ENCODE measurements at places on chromosomes 4 and X.

- no peak for DNase-seq
Observed at GRCh38 chr4:113699772-113700171, 61.8 kb downstream of the CAMK2D start.

DNA sequence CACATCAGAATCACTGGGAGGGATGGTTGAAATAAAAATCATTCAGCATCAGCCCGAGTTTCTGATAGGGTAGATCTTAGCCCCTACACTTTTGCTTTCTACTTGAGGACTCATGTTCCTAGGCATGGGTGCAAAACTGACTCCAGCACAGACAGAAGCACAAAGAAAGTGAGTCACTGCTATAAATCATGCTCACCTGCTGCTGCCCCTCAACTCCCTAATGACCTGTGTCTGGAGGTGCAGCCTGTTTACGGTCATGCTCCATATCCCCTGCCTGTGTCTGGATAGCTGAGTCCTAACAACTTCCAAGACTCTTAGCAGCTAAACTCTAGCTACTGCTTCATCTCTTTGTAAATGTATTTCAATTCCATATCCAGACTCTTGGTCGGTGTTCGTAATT lies 57.8 kb downstream of the ADGRA3 start:
- DNase-seq = no peak

DNA sequence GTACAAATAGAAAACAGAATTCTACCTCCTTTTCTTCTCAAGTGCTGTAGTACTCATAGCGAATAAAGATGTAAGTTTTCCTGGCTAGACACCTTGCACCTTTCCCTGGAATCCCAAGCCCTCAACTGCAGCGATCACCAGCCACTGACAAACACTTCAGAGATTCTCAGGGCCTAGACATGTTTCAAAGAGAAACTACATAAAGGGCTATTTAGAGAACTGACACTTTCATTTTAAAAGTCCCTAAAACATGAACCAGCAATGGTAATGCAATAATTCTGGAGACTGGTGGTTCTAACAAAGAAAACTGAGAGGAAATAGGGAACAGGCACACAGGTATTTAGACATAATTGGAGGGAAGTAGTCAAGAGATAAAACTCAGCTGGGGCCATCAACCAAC lies 35.7 kb downstream of the FANCB start:
- no peak for DNase-seq

DNA sequence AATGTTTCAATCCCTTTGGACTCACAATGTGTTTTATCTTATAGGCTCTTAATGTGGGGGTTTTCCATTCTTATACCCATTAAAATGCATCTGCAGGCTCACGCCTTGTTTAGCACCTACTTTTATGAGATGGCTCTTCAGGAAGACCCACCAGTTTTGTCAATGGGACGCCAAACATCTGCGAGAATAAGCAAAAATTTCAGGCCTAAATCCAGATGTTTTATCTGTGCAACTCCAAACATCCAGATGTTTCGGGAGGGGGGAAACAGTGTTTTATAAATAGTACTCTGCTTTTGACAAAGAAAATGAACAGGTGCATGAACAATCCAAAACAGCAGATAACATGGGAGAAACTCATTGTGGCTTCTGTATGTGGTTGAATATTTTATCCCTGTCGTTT lies 342.8 kb downstream of the DHX15 start:
- no peak for DNase-seq

GRCh38 chrX:30597216-30598012 lies 19.8 kb upstream of the TASL start:
- DNase-seq = no peak

- no peak for DNase-seq
Observed at GRCh38 chr4:80295826-80296225, 29.4 kb downstream of the FGF5 start.

DNA sequence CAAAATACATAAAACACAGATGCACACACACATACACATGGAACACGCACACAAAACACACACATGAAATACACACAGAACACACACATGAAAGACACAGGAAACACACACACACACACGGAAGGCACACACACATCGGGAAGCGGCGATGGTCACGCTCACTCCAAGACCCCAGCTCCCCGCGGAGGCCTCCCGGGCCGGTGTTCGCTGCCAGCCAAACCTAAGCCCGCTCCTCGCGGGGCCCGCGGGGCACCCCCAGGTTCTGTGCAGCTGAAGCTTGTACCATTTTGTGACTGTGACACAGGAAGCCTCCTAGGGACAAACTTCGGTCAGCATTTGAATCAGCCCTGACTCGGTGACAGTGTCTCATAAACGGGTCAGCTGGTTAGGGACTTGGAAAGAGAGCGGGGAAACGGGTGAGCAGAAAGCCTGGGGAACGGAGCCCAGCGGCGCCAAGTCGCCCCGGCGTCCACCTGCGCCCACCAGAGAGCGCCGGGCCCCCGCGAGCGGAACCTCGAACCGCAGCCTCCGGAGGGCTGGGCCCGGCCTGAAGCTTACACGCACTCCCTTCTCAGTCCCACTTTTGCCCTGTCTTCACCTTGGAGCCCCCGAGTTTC lies 32.1 kb downstream of the F11 start:
- DNase-seq = no peak

- DNase-seq = no peak
Observed at GRCh38 chrX:111779582-111779981, 96.4 kb upstream of the TRPC5OS start.

- no peak for DNase-seq
Observed at GRCh38 chr4:153265306-153266047, 61.2 kb downstream of the TRIM2 start.

DNA sequence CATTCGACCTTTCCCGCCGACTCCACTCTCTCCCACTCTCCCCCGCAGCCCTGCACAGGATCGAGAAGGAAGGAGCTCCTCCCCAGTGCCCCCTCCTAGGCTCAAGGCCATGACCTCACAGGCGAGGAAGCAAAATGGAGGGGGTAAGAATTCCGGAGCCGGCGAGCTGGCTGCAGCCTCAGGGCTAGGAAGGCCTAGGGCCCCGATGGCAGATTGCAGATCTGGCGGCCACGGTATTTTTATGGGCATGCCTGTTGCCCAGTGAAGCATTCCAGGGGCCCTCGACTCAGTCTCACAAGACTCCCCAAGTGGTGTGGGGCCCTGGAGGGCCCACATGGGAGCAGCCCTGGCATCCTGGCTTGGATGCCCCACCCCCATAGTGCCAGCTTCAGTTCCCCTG lies 942 bp upstream of the L1CAM start:
- no peak for DNase-seq

DNA sequence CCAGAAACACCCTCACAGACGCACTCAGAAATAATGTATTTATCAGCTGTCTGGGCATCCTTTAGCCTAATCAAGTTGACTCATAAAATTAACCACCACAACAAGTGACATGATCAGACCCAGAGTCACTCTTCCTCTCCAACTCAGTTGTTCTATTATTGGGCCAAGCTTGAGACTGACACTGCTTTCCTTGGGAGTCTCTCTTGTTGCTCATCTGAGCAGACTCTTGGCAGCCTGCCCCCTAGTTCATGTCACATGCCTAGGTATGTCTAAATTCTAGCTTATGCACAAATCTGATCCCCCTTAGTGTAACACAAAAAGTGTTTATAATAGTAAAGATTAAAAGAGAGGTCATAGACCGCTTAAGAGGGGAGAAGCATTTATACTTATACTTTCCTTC lies 72.6 kb upstream of the ADAMTS3 start:
- DNase-seq = no peak

GRCh38 chr4:56681853-56682525 lies 893 bp upstream of the HOPX start:
- DNase-seq = no peak

- no peak for DNase-seq
Observed at GRCh38 chrX:150513544-150513943, 54.9 kb upstream of the MTM1 start.

GRCh38 chr4:142497606-142498005 lies 348.5 kb downstream of the INPP4B start:
- no peak for DNase-seq

DNA sequence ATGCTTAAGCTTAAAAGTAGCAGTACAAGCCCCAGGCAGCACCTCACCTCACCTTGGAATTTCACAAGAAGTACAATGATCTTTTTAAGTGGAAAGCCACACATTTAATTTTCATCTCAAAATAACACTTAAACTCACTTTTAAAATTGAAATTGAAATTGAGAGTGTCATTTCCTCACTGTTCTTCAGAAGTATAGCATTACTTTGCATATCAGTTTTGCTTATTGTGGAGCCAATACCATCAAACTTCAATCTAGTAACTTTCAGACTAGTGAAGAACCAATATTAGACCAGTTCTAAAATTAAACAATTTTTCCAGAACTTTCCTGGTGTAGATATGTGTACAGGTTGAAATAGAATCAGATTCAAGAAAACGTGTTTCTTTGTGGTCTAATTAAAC lies 242.4 kb downstream of the NDST4 start:
- DNase-seq = no peak

DNA sequence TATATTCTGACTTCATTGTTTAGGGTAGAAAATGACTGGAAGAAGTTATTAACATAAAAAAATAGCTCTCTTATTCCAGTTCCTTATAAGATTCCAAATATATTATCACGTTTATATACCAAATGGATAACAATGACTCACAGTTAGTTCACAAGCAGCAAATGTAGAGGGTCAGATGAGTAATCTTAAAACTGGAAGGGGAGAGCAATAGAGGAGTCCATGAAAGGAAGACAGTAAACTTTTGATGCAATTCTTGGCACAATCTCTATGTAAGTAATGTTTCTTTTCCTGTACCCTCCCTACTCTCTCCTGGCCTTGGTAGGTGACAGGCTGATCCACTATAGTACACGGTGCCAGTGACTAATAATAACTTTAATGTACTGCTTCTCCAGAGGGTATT lies 259.0 kb upstream of the TRPC5 start:
- no peak for DNase-seq

DNA sequence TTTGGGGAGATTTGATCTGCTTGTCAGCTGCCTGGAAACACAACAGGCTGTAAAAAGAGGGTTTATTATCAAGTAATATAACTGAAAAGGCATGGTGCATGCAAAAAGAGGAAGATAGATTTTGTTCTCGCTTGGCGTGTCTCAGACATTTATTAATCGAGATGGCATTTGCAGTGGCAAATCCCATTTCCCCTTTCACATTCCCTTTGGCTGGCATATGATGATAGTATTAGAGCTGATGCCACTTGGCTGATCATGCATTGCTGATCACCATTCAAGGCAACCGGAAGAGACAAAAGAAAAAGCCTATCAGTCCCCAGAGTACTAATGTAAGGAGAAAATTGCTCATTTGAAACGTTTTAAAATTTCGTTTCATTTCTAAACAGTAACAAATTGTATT lies 101.8 kb downstream of the ZIC3 start:
- no peak for DNase-seq

DNA sequence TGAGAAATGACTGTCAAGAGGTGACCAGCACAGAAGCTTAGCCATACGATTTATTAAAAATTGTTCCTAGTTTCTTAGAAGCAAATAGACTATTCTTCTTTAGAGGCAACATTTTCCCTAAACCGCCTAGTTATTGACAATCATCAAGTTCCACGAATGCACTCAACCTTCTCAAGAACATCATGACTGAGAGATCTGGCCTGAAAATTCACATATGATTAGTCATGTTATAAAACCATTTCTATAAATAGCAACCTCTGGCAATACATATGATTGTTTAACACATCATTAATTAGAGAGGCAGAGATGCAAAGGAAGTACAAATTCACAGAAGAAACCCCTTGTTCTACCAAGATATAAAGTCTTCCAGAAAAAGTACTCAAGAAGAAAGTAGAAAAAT lies 6.7 kb downstream of the NUP62CL start:
- no peak for DNase-seq

- DNase-seq = no peak
Observed at GRCh38 chr4:23194751-23195150, 502.0 kb downstream of the GBA3 start.

DNA sequence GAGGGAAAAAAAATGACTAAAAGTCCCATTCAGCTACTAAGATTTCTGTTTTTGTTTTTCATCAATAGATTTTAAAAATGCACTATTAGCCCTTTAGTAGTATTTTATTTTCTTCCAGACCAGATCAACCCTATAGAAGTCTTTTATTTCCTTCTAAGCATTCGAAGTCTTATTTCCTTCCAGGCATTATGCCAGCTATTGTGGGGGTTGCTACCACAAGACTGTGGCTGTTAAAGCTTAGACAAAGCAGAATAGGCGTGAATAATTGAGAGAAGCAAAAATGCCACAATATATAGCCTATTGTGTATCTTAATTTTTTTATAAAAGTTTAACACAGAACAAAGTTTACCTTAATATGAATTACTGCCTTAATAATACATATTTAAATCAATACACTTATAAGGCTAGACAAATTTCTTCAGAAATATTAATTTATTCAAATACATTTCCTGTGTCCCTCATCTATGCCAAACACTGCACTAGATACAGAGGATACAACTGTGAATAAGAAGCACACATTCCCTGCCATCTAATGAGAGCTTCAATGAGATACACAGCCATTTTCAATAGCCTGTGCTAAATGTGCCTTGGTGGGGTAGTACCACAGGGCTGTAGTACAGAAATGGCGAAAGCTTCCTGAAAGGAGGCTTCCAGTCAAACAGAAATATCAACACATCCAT lies 33.1 kb downstream of the SLC10A7 start:
- no peak for DNase-seq

DNA sequence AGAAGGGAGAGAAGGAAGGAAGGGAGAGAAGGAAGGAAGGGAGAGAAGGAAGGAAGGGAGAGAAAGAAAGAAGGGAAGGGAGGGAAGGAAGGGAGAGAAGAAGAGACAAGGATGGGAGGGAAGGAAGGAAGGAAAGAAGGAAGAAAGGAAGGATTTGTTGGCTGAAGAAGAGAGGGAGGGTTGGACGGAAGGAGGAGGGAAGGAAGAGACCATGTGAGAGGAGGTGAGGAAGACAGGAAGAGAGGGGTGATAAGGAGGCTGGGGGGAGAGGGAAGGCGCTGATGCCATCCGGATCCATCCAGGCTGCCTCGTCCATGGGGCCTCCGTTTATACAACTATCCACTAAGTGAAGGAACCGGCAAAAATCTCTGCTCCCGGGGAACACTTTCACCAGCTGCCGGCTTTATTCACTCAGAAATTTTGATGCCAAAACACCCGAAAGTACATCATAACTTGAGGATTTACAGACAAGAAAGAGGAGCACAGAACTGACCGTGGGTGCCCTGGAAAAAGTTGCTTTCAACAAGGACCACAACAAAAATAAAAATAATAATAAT lies 14.9 kb downstream of the DHRSX start:
- no peak for DNase-seq

GRCh38 chr4:185255868-185256267 lies 46.5 kb downstream of the SNX25 start:
- DNase-seq = no peak

- DNase-seq = no peak
Observed at GRCh38 chr4:28358606-28359005, 1498.0 kb downstream of the STIM2 start.

All from left ventricle myocardium inferior (tissue), 1 donor.